ENCODE measurements at places on chromosomes 16 and 17.

GRCh38 chr17:51423421-51424160, 163.2 kb downstream of the UTP18 start:
- no peak for DNase-seq

GRCh38 chr17:28926366-28926765, 23.5 kb upstream of the DHRS13 start:
- no peak for DNase-seq

DNA sequence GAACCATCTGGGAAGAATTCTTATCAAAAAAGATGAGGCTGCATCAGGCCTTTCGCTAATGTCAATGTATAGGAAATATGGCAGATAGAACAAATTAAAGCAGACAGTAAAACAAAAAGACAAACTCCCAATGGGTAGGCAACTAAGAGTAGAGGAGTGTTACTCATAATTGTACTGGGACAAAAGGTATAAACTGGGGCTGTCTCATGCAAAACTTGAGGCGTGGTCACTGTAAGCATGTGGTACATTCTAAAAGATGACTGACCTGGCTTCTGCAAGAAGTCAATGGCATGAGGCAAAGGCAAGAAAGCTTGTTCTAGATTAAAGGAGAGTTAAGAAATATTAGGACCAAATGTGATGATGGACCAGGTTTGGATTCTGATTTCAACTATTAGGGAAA, 26.7 kb downstream of the SMIM36 start:
- no peak for DNase-seq

DNA sequence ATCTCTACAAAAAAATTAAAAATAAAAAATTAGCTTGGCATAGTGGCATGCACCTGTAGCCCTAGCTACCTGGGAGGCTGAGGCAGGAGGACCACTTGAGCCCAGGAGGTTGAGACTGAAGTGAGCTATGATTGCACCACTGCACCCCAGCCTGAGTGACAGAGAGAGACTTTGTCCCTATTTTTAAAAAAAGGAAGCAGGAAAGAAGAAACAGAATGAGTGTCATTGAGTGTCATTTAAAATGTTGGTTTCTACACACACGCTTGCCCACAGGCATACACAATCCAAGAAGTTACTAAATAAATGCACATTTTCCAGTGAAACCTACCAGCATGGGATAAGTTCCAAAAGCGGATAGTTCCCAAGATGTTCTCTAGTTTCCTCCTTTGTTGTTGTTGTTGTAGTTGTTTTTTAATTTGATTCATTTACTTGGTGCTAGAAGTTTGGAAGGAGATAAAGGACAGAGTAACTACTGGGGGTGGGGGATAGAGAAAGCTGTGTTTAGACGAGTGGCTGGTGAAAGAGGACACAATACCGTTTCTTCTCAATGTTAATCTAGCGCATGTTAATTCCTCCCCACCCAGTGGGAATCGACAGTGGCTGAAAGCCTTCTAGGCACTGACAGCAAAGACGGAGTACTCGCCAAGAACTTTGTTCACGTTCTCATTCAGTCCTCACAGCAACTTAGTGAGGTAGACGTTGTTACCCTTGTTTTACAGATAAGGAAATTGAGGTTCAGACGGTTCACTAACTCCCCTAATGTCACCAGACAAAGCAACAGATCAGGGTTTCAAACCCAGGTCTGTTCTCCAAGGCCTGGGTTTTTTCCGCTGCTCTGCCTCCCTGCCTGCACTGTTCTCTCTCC, 17.3 kb downstream of the MRPS23 start:
- no peak for DNase-seq

DNA sequence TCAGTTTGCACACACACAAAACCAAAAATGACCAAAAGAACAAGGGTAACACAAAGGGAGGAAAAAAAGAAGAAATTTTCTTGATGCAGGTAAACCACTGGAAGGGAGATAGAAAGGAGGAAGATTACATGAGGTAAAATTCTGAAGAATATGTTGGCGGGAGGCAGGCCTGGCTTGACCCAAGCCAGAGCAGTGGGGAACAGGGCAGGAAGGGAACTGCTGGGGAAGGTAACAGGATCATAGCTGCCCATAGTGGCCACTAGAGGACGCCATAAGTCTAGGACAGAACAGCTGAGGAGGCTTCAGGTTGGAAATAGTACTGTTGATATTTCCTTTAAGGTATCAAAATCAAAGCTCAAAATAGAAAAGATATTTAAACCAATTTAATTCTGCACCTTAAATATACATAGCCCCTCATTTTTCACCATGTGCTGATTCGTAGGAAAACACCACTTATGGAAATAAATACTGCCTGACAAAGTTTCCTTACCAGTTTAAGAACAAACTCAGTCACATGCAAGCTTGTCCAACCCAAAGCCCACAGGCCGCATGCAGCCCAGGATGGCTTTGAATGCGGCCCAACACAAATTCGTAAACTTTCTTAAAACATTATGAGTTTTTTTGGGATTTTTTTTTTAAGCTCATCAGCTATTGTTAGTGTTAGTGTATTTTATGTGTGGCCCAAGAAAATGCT, 15.5 kb downstream of the VPS35 start:
- DNase-seq: no peak

DNA sequence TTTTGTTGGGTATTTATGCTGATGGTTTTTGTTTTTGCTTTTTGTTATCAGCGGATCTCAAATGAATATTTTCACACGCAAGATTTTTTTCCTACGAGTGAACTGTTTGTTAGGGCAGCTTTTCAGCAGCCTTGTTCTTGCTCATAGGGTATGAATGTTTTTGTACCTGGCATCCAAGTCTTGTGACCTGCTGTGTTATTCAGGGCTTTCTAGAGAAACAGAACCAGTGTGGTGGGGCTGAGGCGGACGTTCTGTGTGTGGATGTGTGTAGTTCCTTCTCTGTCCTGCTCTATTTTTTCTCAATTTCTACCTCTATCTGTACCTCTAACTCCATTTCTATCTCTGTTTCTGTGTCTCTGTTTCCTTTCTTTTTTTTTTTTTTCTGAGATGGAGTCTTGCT, 78.3 kb downstream of the SNX29 start:
- no peak for DNase-seq

- no peak for DNase-seq
Observed at GRCh38 chr17:57957120-57957850, 2.1 kb upstream of the CUEDC1 start.

GRCh38 chr17:39365242-39365641, 36.2 kb downstream of the FBXL20 start:
- no peak for DNase-seq

DNA sequence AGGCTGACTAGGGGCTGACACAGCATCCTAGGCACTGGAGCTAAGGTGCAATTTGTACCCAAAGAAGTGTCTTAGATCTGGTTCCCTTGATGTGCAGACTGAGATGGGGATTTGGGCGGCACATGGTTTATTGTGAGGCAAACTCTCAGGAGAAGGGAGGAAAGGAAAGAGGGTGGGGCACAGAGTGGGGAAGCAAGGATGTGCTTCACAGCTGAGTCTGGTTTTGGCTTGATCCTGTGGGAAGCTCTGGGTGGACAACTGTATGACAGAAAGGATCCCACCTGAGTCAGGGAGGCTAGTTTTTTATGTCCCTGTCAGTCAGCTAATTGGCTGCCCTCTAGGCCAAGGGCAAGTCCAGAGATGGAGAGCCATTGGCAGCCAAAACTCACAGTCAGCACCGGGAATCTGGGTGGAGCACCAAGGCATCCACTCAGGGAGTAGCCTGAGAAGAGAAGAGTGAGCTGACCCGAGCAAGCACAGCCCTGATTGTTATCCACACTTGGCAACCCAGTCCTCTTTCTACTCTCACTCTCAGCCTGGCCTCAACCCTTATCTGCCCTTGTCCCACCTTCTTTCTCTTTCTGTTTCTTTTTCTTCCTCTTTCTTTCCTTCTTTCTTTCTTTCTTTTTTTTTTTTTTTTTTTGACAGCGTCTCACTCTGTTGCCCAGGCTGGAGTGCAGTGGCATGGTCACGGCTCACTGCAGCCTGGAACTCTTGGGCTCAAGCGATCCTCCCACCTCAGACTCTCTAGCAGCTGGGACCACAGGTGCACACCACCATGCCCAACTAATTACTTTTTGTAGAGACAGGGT, 12.0 kb downstream of the ARL4D start:
- no peak for DNase-seq

- DNase-seq: no peak
Observed at GRCh38 chr17:2394775-2395201, 6.1 kb downstream of the MNT start.

GRCh38 chr16:86462334-86463084, 47.8 kb upstream of the FOXF1 start:
- DNase-seq: no peak

GRCh38 chr17:41784207-41784744, 2.2 kb downstream of the JUP start:
- no peak for DNase-seq

DNA sequence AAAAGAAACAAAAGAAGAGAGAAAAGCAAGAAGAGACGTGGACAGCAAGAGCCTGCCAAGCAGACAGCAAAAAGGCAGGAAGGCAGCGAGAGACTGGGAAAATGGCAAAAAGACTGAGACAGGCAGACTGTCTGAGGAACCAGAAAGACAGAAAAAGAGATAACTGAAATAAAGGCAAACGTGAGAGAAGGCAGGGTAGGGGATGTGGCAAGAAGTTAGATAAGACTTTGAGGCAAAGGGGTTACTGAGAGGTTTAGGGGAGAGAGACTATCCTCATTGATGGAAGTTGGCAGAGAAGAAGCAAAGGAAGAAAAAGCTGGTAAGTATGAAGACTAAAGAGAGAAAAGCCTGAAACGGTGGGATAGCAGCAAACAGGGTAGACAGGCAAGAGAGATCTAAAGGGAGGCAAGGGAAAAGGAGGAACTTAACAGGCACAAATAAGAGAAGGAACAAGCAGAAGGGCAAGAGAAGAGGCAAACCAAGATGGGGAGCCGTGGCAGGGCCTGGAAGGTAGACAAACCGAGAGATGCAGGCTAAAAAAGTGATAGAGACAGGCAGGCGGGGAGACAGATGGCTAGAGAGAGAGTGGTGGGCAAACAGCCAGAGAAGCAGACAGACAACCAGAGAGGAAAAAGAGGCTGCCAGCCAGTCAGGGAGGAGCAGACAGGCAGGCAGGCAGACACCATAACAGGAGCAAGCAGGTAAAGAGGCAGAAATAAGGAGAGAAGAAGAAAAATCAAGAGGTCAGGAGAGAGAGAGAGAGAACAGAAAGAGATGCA, 7.1 kb upstream of the CHD3 start:
- DNase-seq: no peak

GRCh38 chr17:33990943-33991706, 264.0 kb upstream of the CCL2 start:
- DNase-seq: no peak

- DNase-seq: no peak
Observed at GRCh38 chr16:75048054-75048453, 49.2 kb downstream of the ZNRF1 start.

DNA sequence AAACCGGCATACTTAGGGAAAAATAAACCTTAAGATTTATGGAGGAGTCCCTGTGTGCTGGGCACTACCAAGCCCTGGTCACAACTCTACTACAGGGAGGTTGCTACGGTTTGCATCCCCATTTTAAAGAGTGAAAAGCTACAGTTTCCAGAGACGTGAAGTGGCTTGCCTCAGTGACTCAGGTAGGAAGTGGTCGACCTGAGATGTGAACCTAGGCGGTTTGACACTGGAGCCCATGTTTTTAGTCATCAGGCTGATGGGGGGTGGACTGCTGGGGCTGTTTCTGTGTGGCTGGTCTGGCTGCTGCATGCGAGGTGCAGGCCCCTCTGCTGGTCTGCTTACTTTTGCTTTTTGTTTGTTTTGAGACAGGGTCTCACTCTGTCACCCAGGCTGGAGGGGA, 6.6 kb downstream of the COX6A2 start:
- DNase-seq: peak; percentile 95

DNA sequence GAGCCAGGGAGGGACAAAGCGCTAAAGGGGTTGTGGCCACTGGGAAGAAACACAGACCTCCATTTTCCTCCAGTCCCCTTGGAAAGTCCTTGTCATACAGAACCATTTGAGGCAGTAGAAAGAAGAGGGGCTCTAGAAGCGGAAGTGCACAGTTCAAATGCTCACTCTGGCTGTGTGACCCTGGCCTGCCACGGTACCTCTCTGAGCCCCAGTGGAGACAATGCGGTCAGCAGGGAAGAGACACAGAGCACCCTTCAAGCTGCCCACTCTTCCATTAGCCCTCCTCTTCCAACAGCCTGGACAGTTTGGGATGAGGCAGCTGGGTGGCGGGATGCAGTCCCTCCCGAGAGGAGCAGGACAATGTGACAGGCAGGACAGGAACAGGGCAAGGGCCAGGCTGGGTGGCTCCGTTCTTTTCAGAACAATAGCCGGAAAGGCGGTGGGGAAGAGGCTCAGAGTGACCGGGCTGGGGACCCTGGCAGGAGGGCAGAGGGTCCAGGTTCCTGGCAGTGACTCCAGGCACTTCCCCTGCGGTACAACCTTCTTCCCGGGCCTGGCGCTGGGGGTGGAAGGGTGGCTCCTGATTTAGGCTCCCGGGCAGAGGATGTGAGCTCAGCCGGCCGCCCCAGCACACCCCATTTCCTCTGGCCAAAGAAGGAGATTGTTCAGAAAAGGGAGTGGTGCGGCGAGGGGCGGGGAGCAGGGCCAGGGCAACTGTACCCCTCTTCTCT, 5.6 kb downstream of the CASKIN2 start:
- DNase-seq: no peak

DNA sequence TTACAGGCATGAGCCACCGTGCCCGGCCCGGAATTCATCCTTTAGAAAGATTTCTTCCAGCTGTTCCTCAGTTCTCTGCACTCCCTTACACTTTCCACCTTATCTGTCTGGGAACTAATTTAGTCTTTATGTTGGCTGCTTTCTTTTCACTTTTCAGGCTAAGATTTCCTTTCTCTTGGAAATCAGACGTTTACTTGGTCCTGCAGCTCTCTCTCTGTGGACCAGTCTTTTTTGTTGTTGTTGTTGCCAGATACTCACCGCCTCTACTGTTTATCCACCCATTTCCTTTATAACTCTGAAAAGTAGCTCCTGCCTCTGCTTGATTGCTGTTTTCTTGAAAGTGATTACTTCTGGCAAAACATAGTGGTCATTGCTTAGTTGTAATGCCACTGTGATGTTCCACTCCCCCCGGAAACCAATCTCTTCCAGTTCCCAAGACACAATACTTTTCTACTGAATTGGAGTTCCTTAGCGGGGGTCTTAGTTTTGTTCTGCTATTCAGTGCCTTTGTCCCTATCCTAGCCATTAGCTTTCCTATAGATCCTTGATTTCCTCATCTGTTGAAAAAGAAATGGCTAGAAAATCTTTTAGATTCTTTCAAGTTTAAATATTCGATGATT, 6.2 kb downstream of the NF1 start:
- DNase-seq: no peak

Measured in T-helper 2 cell (primary cell).